Heart left ventricle (tissue), 16 donors: ENCODE measurements at places on chromosomes 3 and 15. TPM values are rescaled to one million over a fixed set of nuclear protein-coding genes. Genes with fewer than 3 reads are reported as not detected.

The WDR49 gene
- total RNA-seq = 1.7 TPM

The LRRC49 gene
- 60.3 TPM for total RNA-seq

The ZNF662 gene
- total RNA-seq = 5.3 TPM

The ZPLD1 gene
- 0.16 TPM for total RNA-seq

The LRRC31 gene
- total RNA-seq = 0.12 TPM

The UBA3 gene
- 75.3 TPM for total RNA-seq

The PDIA5 gene
- total RNA-seq = 6.0 TPM

The TM4SF18 gene
- total RNA-seq = 6.0 TPM

DNA sequence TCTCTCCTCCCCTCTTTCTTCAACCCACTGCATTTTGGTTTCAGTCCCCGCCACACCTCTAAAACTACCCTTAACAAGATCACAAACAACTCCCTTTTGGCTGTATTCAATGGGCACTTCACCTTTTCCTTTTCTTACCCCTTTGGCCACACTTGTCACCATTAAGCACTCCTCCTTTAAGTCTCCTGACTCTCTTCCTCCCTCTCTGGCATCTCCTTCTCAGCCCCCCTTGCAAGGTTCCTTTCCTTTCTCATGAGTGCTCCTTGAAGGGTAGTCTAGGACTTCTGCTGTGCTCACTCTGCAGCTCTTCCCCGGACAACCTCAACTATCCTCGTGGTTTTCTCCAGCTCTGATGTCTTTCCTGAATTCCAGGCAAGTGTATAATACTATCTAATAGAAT, 103.7 kb downstream of the RPL22L1 start:
- H3K4me1 ChIP-seq = no peaks in the 10 kb centered on the region
- H3K27ac ChIP-seq = no peak overlapping the region
- no peaks in the 10 kb centered on the region for H3K27me3 ChIP-seq
- no peak overlapping the region for H3K4me3 ChIP-seq
- DNase-seq = no peak

- no peak overlapping the region for H3K4me3 ChIP-seq
- H3K27ac ChIP-seq = peak overlapping the region; percentile 62
- DNase-seq = peak; percentile 88
- peaks cover 19% of the 10 kb centered on the region for H3K4me1 ChIP-seq
- H3K27me3 ChIP-seq = no peaks in the 10 kb centered on the region
Measured at GRCh38 chr3:194255252-194256039, 95.7 kb downstream of the CPN2 start.

DNA sequence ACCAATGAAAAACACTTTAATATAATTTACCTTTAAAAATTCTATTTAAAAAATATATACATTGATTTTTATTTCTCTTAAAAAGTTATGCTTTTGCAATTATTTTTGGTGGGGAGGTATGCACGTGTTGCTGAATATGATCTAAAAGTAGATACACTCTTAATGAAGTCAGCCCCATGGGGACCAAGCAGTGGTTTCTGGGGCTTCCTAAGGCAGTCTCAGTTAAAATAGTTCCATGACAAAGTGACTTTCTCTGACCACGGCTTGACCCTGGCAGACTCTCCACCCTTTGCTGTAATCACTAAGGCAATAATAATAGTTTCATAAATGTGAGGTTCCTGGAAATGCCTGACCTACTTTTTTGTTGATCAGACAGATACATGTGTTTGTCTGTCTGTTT, 50.4 kb downstream of the CCR4 start:
- no peaks in the 10 kb centered on the region for H3K36me3 ChIP-seq
- no peaks in the 10 kb centered on the region for H3K27me3 ChIP-seq
- DNase-seq = no peak
- H3K4me3 ChIP-seq = no peak overlapping the region

DNA sequence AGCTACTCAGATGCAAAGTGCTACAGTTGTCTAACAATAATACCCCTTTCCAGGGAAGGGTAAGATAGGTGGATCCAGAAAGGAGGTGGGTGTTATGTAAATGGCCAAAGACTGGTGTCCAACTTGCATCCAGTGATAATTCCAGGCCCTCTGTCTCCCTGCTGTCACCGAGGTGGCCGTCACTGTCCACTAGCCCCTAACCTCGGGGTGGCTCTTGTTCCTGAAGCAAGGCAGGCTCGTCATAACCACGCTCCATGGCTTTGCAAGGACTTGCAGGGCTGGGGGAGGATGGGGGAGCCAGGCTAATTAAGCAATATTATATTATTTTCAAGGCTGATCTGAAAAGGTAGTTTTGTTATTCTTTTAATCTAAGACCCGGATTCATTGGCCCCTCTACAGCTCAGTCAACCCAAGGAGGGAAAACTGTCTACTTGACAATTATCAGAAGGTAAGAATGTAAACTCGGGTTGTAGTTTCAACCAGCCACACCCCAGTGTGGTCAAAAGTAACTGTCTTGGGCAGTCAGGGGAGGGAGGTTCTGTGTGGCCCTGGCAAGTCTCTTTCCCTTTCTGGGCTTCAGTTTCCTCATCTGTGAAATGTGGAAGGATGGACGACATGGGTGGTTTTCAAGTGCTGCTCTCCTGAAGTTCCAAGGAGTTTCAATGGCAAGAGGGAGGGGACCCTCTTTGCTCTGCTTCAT, 220.1 kb upstream of the BHLHE40 start:
- H3K4me1 ChIP-seq = no peaks in the 10 kb centered on the region
- H3K27ac ChIP-seq = no peak overlapping the region
- H3K36me3 ChIP-seq = no peaks in the 10 kb centered on the region
- H3K4me3 ChIP-seq = no peak overlapping the region
- no peak for DNase-seq

DNA sequence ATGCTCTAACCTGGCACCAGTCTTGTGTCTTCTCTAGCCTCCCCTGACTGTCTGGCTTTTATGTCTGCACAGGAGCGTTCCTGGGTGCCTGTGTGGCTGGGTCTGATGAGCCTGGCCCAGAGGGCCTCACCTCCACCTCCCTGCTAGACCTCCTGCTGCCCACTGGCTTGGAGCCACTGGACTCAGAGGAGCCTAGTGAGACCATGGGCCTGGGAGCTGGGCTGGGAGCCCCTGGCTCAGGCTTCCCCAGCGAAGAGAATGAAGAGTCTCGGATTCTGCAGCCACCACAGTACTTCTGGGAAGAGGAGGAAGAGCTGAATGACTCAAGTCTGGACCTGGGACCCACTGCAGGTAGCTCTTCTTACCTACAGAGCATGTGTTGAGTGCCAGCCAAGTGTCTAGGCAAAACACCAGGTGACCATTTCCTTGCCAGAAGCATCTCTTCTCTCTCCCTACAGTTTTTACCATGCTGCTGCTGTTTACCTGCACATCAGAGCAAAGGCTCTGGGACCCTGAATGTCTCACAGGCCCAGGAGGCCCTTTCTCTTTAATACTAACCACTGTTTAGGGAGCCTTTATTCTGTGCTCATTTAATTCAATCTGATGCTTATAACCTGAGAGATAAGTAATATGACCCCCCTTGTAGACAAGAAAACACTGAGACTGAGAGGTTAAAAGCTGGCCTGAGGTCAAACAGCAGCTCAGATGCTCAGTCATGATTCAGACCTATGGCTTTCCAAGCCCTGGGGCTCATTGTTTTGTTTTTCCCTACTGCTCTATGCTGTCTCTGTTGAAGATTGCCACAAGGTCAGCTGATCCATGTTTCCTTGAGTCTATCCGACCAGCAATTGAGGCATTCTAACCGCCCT, 10.4 kb downstream of the PODXL2 start:
- no peak for DNase-seq
- no peaks in the 10 kb centered on the region for H3K4me1 ChIP-seq
- no peaks in the 10 kb centered on the region for H3K36me3 ChIP-seq

DNA sequence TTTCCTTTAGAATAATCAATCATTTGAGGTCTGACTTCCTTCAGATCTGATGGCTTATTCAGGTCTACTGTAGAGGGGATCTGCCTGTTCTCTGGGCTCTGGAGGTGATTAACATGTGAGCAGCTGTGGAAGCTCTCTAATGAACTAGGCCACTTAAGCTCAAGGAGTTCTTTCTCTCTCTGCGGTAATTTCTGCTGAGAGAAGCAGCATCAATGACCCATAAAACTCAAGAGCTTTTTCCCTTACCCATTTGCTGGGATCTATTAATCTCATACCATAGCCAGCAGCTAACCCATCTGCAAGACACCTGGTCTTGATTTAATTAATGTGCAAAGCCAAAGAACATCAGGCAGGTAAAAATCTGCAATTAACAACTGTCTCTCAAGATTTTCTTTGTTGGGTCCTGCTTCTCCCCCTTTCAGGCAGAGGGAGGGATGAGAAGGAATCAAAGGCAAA, 73.2 kb upstream of the DLG1 start:
- no peak for DNase-seq
- H3K4me3 ChIP-seq = no peak overlapping the region
- H3K27ac ChIP-seq = no peak overlapping the region
- no peaks in the 10 kb centered on the region for H3K36me3 ChIP-seq
- H3K4me1 ChIP-seq = no peaks in the 10 kb centered on the region
- H3K27me3 ChIP-seq = no peaks in the 10 kb centered on the region

DNA sequence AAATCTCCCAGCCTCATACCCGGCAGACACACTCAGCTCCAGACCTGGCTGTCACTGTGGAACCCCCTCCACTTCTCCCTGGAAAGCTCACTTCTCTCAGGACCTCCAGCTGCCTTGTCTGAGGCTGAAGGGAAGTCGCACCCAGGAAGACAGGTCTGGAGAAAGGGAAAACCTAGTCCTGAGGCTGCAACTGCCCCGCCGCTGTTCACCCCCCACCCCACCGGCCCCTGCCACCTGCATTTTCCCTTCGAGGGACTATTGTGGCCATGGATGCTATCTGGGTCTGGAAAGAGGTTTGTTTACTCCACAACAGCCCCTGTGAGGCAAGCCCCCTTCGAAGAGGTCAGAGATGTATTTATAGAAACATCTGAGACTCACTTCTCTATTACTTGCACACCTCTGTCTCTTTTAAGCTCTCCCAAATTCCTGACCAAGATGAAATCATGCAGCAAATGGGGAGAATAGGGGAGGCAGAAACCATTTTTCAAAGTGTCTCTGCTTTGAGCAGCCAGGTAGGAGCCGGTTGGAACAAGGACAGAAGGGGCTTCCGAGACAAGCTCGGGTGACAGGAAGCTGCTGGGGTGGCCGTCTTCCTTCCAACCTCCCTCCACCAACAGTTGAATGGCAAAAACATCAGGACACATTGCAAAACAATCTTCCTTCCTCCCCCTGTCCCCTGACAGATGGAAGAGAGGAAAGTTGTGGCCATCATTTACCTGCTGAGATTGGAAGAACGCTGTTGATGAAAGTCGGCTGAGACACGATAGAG, 518 bp downstream of the COLQ start:
- peak overlapping the region; percentile 81 for H3K27ac ChIP-seq
- no peaks in the 10 kb centered on the region for H3K36me3 ChIP-seq
- H3K4me1 ChIP-seq = peaks cover 14% of the 10 kb centered on the region
- no peak overlapping the region for H3K4me3 ChIP-seq
- DNase-seq = no peak

DNA sequence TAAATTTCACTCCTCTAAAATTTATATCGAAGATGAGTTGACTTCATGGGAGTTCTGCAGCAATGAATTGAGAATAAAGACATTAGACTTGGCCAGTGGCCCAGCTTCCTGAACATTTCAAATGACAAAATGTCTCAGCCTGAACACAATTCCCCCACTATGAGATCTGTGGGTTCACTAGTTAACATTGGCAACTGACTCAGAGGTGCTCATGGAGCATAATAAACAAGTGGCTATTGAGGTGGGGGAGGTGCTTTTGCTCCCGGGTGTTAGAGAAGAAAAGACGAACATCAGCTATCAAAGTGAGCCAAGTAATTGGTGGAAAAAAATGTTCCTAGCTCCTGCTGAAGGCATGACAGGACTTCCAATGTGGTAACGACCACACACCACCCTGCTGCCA, 6.3 kb downstream of the ATP13A4 start:
- no peak for DNase-seq
- H3K27me3 ChIP-seq = no peaks in the 10 kb centered on the region
- no peaks in the 10 kb centered on the region for H3K4me1 ChIP-seq
- no peaks in the 10 kb centered on the region for H3K36me3 ChIP-seq

- no peaks in the 10 kb centered on the region for H3K4me1 ChIP-seq
- DNase-seq = no peak
- peak overlapping the region; percentile 61 for H3K27ac ChIP-seq
- H3K36me3 ChIP-seq = no peaks in the 10 kb centered on the region
- H3K27me3 ChIP-seq = no peaks in the 10 kb centered on the region
Measured at GRCh38 chr3:153621953-153622352, 459.9 kb downstream of the RAP2B start.

DNA sequence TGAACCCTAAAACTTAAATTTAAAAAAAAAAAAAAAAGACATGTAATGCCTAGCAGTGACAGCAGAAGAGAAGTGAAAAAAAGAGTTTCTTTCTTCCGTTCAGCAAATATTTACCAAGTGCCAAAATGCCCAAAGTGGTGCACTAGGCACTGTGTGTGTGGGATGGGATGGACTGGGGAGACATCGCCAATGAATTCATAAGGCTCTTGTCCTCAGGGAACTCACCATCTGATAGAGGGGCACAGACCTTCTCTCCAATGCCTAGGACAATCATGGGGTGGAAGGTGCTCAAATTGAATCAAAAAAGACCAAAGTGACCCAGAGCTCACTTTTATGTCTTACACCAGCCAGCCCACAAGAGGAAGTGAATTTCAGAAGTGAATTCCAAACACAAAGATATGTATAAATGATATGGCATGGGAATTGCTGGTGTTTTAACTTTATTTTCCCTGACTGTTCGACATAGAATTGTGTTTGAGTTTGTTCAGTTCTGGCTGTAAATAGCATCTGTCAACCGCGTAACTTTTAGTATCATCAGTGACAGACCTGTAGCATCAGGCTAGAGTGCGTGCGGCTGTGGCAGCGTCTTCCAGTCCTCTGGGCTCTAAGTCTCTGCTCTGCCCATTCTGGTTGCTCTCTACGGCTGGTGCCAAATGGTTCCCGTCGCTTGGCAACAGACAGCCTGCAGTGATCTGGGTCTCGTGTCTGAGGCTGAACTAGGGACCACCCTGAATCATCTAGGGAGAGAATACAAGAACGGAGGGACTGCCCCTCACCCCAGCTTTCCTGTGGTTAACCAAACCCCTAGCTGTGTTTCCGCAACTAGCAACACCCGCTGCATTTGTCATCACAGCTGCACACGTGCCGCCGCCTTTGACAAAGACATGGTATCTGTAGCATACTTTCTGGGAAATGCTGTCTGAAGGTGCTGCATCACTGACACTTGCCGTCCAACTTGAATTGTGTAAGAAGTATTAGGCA, 154.0 kb upstream of the THBS1 start:
- H3K36me3 ChIP-seq = no peaks in the 10 kb centered on the region
- DNase-seq = peak; percentile 30
- no peaks in the 10 kb centered on the region for H3K27me3 ChIP-seq
- peak overlapping the region; percentile 63 for H3K27ac ChIP-seq
- no peak overlapping the region for H3K4me3 ChIP-seq

GRCh38 chr3:32865383-32865782, 47.6 kb downstream of the TRIM71 start:
- H3K27me3 ChIP-seq = no peaks in the 10 kb centered on the region
- no peaks in the 10 kb centered on the region for H3K4me1 ChIP-seq
- H3K4me3 ChIP-seq = no peak overlapping the region
- no peak overlapping the region for H3K27ac ChIP-seq
- DNase-seq = no peak

- no peaks in the 10 kb centered on the region for H3K36me3 ChIP-seq
- H3K27me3 ChIP-seq = no peaks in the 10 kb centered on the region
- DNase-seq = no peak
- H3K4me1 ChIP-seq = no peaks in the 10 kb centered on the region
Measured at GRCh38 chr15:86608461-86609205, 529.0 kb downstream of the AGBL1 start.
